GM04503 (cell line): ENCODE measurements at places on chromosomes 1 and 21.

GRCh38 chr1:66571789-66572188 lies 37.8 kb downstream of the SGIP1 start:
- peak; percentile 65 for DNase-seq

DNA sequence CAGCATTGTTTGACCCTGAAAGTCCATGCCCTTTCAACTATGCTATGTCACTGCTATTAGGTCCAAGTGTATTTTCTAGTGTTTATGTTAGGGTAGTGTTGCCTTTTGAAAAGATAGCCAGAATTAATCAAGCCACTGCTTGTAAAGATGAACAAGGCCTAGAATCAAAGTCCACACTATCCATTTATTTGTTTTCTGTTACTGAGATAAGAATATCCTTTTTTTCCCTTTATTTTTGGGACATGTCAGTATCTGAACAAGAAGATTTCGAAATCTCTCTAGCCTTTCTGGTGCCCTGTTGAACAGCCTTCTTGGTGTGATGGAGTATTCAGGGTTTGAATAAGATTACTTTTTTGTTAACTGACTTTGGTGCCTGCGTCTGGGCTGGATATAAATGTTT lies 16.7 kb downstream of the UBAP2L start:
- DNase-seq = no peak

GRCh38 chr1:81650776-81651175 lies 150.0 kb upstream of the ADGRL2 start:
- DNase-seq = no peak

DNA sequence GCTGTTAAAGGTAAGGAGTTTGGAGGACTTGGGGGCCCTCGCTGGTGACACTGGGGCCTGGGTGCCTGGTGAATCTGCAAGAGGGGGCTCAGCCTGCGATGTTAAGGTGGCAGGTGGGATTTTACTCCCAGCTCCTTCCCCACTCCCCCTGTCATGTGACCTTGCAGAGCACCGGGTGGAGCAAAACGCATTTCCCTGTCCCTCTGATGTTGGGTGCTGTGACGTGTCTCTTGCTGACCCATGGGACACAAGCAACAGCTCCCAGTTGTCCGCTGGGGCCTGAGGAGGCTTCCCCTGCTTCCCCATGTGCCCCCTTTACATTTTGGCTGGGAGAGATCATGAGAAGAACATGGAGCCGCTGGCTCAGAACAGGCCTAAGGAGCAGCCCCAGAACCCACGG lies 319.0 kb downstream of the MATN1 start:
- DNase-seq = no peak

- DNase-seq = no peak
Observed at GRCh38 chr1:90724361-90724760, 7.3 kb upstream of the BARHL2 start.
